ENCODE measurements at places on chromosomes 1 and 21.

DNA sequence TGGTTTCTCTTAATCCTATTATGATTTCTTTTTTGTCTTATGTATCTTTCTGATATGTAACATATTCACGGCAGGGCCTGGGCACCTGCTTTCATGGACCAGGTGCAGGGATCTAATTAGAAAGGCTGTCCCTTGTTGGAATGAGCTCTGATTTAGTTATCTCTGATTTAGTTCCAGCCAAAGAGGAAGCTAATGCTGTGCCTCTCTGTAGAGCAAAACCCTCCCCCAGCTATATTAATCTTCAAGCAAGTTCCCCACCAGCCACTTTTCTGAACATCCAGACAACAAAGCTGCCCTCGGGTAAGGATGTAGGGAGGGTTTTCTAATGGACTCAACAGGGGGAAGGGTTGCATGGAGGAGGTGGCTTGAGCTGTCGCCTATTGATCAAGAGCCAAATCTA is 6.1 kb downstream of the TSACC start:
- no peak for DNase-seq

GRCh38 chr1:166947398-166948043 is 27.8 kb downstream of the ILDR2 start:
- no peak for DNase-seq

GRCh38 chr1:55147524-55147923 is 67.6 kb downstream of the USP24 start:
- DNase-seq = no peak

DNA sequence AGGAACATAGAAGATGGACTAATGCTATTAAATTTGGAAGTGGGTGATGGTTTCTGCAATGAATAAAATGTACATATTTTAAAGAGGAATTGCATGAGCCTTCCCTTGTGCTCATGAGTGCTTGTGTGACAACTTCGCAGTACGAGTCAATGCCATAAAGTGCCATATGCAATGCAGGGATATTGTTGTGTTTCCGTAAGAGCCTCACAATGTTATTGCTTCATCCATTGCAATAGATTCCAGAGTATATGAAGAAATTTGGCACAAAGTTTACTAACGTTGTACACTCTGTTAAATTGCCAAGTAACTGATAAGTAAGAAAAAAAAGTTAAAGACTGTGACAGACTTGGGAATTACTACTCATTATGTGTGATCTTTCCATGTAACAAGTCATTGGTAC is 22.3 kb downstream of the BTG3 start:
- DNase-seq = no peak

- DNase-seq = no peak
These were observed 261.3 kb downstream of the DISC1 start for GRCh38 chr1:231887866-231888265.
